A549 treated with ZK216348 at 1 μM for 4 hours (cell line): ENCODE measurements at places on chromosomes 5 and 9. TPM values are rescaled to one million over a fixed set of nuclear protein-coding genes. Genes with fewer than 3 reads are reported as not detected.

Gene PCDHGB1
- total RNA-seq, result 1.1 to 1.9 TPM (median 1.8 TPM) in 5 replicates

Gene OR1L8
- not detected in 5 replicates for total RNA-seq

Gene SHISAL2B
- 0.20 TPM in 1 of 5 replicates, not detected in the others for total RNA-seq

Gene LCN6
- not detected in 5 replicates for total RNA-seq

Gene IL4
- not detected in 5 replicates for total RNA-seq

Gene SHOC1
- 0.07 TPM in 1 of 5 replicates, not detected in the others for total RNA-seq
